Osteoblast (primary cell): ENCODE measurements at places on chromosomes 1 and 21.

GRCh38 chr1:100266741-100267140, 725 bp downstream of the RTCA start:
- DNase-seq = no peak

GRCh38 chr1:93681989-93682412, 364 bp upstream of the BCAR3 start:
- DNase-seq = peak; percentile 66

DNA sequence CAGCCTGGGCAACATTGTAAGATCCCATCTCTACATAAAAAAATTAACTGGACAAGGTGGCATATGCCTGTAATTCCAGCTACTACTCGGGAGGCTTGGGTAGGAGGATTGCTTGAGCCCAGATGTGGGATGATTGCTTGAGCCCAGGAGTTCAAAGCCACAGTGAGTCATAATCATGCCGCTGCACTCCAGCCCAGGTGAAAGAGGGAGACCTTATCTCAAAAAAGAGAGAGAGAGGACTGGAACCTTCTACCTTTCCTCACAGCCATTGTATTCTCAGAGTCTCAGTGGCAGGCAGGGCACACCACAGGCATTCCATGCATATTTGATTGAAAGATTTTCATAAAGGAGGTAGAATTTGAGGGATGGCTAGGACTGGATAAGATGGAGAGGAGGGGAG, 78.4 kb downstream of the KIF14 start:
- DNase-seq = no peak

GRCh38 chr1:97726386-97726785, 194.4 kb downstream of the DPYD start:
- no peak for DNase-seq

GRCh38 chr1:32179443-32180185, at the start of gene TXLNA:
Gene TXLNA (plus strand): TSS chr1:32179675. CDS start chr1:32180346, 671 bp downstream.
- DNase-seq = peak; percentile 99

GRCh38 chr1:230778916-230779590, 31.9 kb downstream of the CAPN9 start:
- no peak for DNase-seq

DNA sequence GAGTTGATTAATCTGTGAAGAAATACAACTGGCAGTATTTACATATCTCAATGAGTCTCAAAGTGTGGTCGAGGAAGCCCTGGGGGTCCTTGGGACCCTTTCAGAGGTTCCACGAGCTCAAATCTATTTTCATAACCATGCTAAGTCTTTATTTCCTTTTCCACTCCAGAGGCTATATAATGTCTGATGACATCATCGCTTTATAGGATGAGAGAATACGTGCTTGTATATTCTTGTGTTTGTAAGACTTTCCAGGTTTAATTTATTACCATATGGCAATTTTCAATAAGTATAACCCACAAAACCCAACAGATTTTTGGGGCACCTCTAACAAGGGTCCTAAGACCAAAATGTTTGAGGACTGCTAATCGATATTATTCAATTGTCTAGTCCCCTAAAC, 1.4 kb upstream of the SLC19A2 start:
- DNase-seq = no peak

DNA sequence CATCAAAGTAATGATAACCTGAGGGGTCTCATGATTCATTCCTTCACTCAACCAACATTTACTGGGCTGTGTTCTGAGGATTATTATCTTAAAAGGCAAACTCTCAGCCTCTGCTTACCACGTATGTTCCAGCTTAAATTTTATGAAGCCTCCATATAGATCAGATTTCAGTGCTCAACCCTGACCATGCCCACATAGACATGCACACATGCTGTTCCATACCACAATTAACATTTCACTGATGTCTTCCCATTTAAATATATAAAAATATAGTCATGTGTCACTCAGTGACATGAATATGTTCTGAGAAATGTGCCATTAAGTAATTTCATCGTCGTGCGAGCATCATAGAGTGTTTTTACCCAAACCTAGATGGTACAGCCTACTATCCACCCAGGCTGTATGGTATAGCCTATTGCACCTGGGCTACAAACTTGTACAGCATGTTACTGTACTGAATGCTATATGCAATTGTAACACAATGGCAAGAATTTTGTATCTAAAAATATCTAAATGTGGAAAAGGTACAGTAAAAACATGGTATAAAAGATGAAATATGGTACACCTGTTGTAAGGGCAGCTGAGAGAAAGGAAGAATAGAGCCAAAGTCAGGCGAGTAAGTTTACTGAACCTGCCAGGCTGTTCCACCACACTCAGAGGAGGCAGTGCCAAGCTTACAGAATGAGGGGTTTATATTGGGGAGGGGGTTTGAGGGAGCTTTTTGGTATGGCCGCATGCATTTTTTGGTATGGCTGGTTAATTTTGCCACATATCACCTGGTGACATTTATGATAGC, 134.7 kb upstream of the ETV3 start:
- no peak for DNase-seq

GRCh38 chr1:7366286-7366954, 404.7 kb upstream of the VAMP3 start:
- DNase-seq = no peak

DNA sequence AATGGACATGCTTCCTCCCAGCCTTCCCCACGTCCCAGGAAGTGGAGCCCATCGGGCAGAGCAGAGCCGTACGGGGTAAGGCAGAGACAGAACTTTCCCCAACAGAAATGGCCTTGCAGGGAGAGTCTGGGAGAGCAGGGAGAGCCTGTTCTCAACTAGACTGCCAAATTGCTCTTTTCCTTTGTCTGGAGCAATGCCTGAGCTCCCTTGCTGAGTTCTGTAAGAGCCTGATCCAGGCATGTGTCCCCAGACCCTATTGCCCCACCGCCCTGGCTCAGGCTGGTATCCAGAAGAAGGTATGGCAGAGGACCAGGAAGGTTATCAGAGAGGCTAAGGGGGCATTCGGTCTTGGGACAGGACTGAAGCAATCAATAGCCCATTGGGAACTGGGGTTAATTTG, 79.9 kb downstream of the TMEM53 start:
- no peak for DNase-seq

- no peak for DNase-seq
These were observed 21.5 kb upstream of the NHLH2 start for GRCh38 chr1:115862403-115862802.

DNA sequence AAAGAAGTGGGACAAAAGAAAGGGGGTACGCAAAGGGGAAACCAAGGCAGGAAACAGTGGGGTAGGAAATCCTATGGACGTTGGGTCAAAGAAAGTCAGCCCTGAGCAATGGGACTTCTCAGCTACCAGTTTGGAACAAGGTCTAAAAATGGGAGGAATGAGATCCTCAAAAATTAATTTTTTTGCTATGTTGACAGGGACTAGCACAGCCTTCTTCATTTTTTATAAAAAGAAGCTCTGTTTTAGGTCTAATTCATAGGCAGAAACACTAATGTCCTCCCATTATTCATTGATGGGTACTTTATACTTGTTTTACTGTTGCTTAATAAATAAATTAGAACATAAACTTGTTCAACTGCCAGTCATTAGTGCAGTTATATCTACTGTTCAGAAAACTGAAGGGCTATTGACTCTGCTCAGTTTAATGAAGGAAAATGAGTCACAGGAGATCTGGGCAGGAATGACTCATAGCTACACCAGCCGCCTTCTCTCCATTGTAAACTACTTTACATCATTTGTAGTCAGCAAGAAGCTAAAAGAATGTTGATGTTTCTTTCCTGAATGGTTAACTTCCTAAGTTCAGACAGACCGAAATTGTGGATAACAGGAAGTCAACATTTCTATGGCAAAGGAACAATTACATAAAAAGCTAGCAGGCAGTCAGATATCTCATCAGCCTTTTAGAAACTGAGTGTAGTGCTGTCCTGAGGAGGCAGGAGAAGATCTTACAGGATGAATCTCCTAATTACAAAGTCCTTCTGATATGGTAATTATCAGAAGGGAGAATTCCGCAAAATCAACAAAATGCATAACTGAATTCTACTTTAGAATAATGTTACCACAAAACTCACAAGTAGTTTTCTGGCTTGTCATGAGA, 356.4 kb upstream of the PKN2 start:
- DNase-seq = peak; percentile 56

DNA sequence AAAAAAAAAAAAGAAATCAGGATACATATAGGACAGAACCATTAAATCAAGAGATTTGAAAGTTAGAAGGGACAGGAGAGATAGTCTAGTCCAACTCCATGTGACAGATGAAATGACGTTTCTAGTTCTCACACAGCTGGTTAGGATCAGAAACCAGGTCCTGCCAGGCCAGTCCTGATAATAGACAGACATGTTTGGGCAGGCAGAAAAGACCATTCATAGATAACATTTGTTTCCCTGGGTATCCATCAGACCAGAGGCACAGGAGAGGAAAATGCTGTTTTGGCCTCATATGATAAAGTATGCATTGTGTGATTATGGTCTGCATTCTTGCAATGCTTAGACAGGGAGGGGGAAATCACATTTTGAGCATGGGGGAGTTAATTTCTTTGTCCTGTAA, 29.3 kb downstream of the ZBTB8B start:
- no peak for DNase-seq

DNA sequence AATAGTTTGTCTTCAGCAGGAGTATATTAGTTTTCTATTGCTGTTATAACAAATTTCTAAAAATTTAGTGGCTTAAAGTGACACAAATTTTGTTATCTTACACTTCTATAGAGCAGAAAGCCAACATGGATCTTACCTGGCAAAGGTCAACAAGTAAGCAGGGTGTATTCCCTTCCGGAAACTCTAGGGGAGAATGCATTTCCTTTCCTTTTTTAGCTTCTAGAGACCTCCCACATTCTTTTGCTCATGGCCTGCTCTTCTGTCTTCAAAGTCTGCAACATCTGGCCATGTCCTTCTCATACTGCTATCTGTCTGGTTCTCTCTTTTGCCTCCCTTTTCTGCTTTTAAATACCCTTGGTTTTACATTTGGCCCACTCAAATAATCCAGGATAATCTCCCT, 242.6 kb downstream of the ZNF648 start:
- no peak for DNase-seq

GRCh38 chr1:15885701-15886610, 38.4 kb downstream of the SPEN start:
- DNase-seq = peak; percentile 91

DNA sequence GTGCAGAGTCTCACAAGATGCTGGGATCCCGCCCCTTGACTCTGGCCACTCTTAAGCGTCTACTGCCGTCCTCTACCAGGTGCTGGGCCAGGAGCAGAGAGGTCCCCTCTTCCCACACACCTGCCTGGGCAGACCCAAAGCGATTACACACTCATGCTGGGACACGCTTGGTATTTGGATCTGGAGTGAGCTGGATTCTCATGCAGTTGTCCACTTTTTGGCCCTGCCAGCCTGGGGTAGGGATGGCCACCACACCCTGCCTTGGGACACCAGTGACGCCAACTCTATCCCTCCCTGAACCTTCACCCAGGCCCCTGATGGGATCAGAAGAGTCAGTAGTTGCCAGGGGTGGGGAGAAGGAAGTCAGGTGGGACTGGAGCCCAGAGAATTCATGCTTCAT, 28.6 kb downstream of the ITPKB start:
- DNase-seq = no peak

GRCh38 chr1:119743776-119744597, 24.7 kb downstream of the HMGCS2 start:
- peak; percentile 94 for DNase-seq

- no peak for DNase-seq
These were observed 123.0 kb downstream of the DYRK1A start for GRCh38 chr21:37489553-37489952.

- DNase-seq = no peak
These were observed 209.0 kb downstream of the RHOU start for GRCh38 chr1:228944296-228944695.

DNA sequence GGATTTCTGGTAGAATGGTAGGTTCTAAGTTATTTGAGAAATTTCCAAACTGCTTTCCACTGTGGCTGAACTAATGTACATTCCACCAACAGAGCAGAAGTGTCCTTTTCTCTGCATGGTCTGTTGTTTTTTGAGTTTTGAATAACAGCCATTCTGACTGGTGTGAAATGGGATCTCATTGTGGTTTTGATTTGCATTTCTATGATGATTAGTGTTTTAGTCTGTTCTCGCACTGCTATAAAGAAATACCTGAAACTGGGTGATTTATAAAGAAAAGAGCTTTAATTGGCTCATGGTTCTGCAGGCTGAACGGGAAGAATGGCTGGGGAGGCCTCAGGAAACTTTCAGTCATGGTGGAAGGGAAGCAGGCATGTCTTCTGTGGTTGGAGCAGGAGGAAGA, 80.3 kb downstream of the SDCCAG8 start:
- DNase-seq = no peak

DNA sequence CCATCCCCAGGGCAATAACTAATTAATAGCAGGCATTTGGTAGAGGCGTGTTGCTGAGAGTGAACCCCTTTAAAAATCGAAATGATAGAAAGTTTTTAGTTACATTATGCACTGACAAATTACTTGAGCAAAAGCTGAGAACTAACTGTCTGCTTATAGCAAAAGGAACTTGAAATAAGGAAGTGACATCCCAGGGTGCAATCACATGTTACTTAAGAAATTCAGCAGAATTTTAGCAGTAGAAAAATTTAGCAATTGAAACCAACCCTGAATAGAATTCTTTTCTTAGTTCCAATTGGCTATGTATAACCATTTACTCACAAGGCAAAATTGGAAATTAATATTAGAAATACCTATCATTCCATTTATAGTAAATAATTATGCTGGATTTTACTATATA, 139.5 kb upstream of the SAMSN1 start:
- DNase-seq = no peak

GRCh38 chr1:197312163-197312562, 44.1 kb downstream of the CRB1 start:
- DNase-seq = no peak

DNA sequence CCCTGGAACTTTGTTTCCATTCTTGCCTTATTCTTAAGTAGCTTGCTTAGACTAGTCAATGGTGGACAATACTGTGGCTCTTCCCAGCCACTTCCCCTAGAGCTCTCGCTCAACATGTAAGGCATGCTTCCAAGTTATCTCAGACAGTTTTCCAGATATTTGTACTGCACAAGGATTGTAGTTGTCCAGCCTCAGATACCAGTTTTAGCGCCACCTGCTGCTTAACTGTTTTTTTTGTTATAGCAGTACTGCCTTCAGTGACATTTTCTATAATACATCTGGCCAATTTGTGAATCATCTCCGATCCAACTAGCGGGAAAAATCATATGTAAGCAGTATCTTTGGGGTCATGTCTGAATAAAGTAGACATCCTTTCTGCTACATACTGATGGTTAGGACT, 346.7 kb upstream of the ADGRL4 start:
- no peak for DNase-seq

- DNase-seq = peak; percentile 48
These were observed 212.2 kb upstream of the RAB4A start for GRCh38 chr1:229058729-229059128.

GRCh38 chr1:42186152-42186551, 21.6 kb upstream of the GUCA2A start:
- DNase-seq = peak; percentile 93

- DNase-seq = no peak
These were observed 60.1 kb upstream of the ASB17 start for GRCh38 chr1:75992312-75992711.

GRCh38 chr1:187527346-187527745, 698.6 kb downstream of the PLA2G4A start:
- no peak for DNase-seq

- peak; percentile 74 for DNase-seq
These were observed 3.3 kb upstream of the KIF21B start for GRCh38 chr1:201026836-201027235.
